ENCODE measurements at places on chromosomes 5 and 9. TPM values are rescaled to one million over a fixed set of nuclear protein-coding genes. Genes with fewer than 3 reads are reported as not detected.

- H3K36me3 ChIP-seq: no peaks in the 10 kb centered on the region
- H3K4me1 ChIP-seq: peaks cover 36% of the 10 kb centered on the region
- DNase-seq: no peak
- peak overlapping the region; percentile 76 for H3K27ac ChIP-seq
These were observed 9.9 kb upstream of the PTGS1 start for GRCh38 chr9:122360891-122361290.

DNA sequence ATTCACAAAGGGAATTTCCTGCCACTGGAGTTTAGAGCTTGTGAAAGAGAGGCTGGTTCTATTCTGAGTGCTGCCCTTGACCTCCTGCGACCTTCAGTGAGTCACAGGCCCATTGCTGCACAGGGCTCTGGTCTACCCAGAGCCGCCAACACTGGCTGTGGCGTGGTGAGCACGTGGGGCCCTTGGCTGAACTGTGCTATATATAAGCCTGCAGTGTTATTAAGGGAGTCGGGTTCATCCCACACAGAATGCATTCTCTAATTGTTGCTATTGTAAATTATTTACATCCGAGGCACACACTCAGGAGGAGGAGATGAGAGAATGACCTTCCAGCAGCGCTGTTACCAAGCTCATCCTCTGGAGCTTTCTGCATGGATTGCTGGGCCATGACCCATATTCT lies 47.1 kb downstream of the BRINP1 start:
- no peaks in the 10 kb centered on the region for H3K27me3 ChIP-seq
- DNase-seq: no peak
- no peak overlapping the region for H3K4me3 ChIP-seq
- no peaks in the 10 kb centered on the region for H3K4me1 ChIP-seq
- no peaks in the 10 kb centered on the region for H3K36me3 ChIP-seq

The EQTN gene
- not detected for total RNA-seq

The PRLR gene
- total RNA-seq: 0.71 TPM

GRCh38 chr9:120941046-120941770 lies 14.6 kb upstream of the TRAF1 start:
- no peak overlapping the region for H3K4me3 ChIP-seq
- peak overlapping the region; percentile 88 for H3K27ac ChIP-seq
- H3K27me3 ChIP-seq: no peaks in the 10 kb centered on the region
- peaks cover 35% of the 10 kb centered on the region for H3K4me1 ChIP-seq

DNA sequence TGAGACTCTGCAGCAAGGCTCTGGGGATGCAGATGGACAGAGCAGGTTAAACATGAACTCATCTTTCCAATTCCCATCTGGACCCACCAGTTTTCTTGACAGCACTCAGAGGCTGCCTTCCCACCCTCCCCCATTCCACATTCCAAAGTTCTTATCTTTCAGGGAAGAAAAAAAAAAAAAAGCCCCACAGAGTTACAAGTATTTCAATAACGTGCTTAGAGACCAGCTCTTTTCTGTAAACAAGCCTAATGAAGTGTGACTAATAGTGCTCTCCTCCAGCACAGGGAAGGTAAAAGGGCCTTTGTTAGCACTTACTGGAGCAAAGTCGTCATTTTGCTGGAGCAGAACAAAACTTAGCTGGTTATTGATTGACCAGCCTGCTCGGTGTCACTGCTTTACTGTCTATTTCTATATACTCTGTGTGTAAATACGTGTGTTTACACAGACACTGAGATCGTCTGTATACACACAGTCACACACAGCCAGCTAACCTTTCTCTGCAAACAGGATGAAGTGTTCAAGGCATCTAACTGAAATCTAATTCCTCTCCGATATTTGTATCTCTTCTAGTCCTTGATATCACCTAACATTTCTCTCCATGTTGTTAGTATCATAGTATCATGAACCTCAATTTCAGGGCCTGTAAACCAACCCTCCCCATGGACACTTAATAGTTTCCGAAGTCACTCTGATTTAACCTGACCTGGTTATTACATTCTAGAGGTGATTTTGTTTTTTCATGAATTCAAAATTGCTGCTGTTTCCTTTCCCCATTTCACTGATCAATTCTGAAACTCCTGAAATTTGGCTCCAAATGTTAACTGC lies 84.9 kb downstream of the ZNF608 start:
- H3K36me3 ChIP-seq: no peaks in the 10 kb centered on the region
- no peak overlapping the region for H3K4me3 ChIP-seq
- H3K27ac ChIP-seq: peak overlapping the region; percentile 2
- H3K4me1 ChIP-seq: peaks cover 63% of the 10 kb centered on the region
- H3K27me3 ChIP-seq: no peaks in the 10 kb centered on the region

- H3K36me3 ChIP-seq: no peaks in the 10 kb centered on the region
- H3K4me3 ChIP-seq: no peak within 1 kb of the TSS
- peaks cover 13% of the 10 kb centered on the region for H3K27me3 ChIP-seq
- no peak for DNase-seq
These were observed at the start of gene PCSK1 for GRCh38 chr5:96433066-96433447. Gene PCSK1, minus strand, starts transcription at chr5:96433248. Its CDS starts 206 bp downstream, at chr5:96433042.

GRCh38 chr5:39455645-39456044 lies 30.9 kb upstream of the DAB2 start:
- no peaks in the 10 kb centered on the region for H3K27me3 ChIP-seq
- H3K4me3 ChIP-seq: no peak overlapping the region
- H3K36me3 ChIP-seq: no peaks in the 10 kb centered on the region
- no peak overlapping the region for H3K27ac ChIP-seq
- DNase-seq: no peak
- H3K4me1 ChIP-seq: no peaks in the 10 kb centered on the region

The GPR150 gene
- total RNA-seq: not detected

DNA sequence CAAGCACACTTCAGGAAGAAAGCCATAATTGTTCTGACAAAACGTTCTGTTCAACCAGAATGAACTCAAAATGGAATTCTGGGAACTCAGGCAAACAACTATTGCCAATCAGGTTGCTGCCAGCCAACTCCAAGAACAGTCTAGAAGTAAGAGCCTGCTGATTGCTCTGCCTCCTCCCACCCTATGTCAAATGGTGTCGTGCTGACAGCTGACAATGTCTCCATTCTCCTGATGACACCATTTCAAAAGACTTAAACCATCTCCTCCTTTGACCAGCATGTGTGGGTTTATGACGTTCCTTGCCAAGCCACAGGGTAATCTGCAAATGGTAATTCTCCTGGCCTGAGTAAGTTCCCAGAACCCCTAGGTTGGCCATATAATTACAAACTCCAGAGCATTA lies 21.9 kb upstream of the PLIN2 start:
- no peak overlapping the region for H3K27ac ChIP-seq
- H3K4me1 ChIP-seq: no peaks in the 10 kb centered on the region
- no peak for DNase-seq
- no peaks in the 10 kb centered on the region for H3K27me3 ChIP-seq
- no peaks in the 10 kb centered on the region for H3K36me3 ChIP-seq
